Transverse colon (tissue), 4 donors: ENCODE measurements at places on chromosomes 1 and 21. TPM values are rescaled to one million over a fixed set of nuclear protein-coding genes. Genes with fewer than 3 reads are reported as not detected.

Gene JAM2
- 0.75 TPM for total RNA-seq

Gene FAM163A
- 0.14 TPM for total RNA-seq

Gene SVBP
- total RNA-seq = 16.7 TPM

Gene ARMH1
- total RNA-seq = 2.5 TPM

Gene C2CD2
- 15.7 TPM for total RNA-seq
